ENCODE measurements at places on chromosomes 5 and 9.
A peak's percentile ranks its signal among the peaks of the same experiment; 100 is the strongest.

DNA sequence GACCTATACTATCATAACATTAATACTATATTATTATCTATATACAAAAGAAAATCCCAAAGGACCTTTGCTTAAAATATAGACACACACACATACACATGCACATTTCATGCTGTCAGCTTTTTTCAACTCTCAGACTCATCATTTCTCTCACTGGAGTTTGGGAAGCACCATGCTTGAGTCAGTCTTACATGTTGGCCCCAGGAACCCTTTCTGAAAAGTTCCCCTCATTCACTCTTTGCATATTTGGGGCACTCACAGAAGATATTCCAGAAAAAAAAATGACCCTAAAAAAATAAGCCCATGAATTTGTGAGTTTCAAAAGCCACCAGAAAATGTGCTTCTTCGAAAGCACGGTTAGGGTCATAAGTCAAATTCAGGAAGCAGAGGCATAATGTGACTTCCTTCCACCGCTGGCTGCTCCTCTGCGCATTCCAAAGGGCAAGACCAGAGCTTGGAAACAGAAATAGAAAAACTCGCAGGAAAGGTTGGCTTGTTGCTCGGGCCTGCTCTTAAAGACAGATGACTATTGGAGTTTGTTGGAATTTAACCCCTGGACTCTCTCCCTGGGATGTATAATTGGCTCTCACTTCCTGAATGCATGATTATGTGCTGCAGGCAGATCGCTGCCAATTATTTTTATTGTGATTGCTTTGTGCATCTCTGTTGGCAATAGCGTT, 129.7 kb upstream of the IQGAP2 start:
- no peak for DNase-seq

- no peak for DNase-seq
Observed at GRCh38 chr5:68353605-68354004, 138.0 kb downstream of the PIK3R1 start.

DNA sequence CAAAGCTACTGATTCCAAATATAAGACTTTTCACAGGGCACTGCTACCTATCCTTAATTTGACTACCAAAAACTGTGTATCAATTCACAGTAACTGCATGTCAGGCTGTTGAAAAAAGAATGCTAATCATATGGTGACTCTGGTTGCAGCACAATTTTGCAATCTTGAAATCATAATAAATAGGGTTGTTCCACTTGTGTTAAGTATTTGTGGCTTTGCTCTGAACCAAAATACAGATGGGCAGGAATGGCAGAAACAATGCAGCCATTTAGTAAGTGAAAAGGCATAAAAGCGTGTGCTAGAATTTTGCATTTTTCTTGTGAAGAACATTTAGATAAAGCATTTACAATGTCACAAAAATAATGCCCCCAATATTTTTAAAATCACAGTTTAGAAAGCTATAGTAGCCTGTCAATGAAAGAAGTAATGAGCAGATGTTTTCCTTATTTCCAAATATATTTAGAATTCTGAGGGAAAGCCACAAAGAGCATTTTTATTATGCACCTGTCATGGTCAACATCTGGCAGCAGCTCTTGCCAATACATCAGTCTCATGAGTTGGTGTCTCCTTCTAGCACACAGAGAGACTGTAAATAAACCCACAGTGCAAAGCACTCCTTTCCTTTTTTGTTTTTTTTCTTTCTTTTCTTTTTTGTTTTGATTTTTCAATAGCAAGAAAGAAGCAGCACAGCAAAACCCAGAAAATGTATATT, 54.8 kb upstream of the PAM start:
- no peak for DNase-seq

DNA sequence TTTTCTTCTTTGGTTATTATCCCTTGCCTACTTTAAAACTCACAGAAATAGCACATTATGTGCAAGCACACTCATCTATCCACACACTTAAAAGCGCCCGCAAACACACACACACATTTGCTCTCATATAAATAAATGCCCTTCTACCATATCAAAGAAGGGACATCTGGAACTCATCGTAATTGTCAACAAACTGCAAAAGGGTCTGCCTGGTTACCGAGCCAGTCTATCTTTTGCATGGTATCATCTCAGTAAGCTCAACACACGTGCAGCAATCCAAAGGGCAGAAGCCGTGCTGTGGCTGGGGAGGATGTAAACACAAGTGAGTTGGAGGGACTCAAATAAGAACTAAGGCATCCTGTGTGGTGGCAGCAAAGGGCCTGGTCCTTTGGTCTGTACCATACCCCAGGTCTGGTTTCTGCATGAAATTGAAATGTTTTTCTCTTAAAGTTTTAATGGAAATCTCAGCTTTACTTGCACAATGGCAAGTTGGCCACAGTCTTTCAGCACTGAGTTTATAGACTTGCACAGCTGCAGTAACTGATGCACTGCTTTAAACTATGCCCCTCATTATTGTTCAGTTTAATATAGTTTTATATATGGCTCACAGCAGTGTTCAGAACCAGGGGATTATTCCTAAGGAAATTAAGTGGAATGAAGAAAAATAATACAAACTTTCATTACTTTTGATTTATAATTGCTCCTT, 331.0 kb downstream of the ADAMTS6 start:
- no peak for DNase-seq

GRCh38 chr5:140286424-140286823, 16.5 kb downstream of the PFDN1 start:
- DNase-seq = no peak

DNA sequence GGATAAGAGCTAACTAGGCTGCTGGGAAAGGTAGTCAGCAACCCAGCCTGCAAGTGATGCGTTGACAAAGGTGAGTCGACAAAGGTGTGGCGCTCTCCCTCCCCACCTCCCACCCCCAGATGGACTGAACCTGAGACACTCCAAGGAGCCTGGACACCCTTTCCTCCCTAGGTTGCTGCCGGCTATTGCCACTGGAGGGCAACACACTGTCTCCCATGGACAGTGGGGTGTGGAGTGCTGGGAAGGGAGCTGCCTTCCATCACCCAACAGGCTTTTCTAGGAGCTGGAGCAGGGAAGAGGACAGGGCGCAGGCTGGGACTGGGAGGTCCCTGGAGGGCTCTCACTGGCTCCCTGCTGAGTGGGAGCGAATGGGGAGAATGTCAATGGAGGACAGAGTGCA, 75.4 kb upstream of the ARAP3 start:
- DNase-seq = no peak

- no peak for DNase-seq
Observed at GRCh38 chr9:34991607-34992375, 2.2 kb downstream of the DNAJB5 start.

DNA sequence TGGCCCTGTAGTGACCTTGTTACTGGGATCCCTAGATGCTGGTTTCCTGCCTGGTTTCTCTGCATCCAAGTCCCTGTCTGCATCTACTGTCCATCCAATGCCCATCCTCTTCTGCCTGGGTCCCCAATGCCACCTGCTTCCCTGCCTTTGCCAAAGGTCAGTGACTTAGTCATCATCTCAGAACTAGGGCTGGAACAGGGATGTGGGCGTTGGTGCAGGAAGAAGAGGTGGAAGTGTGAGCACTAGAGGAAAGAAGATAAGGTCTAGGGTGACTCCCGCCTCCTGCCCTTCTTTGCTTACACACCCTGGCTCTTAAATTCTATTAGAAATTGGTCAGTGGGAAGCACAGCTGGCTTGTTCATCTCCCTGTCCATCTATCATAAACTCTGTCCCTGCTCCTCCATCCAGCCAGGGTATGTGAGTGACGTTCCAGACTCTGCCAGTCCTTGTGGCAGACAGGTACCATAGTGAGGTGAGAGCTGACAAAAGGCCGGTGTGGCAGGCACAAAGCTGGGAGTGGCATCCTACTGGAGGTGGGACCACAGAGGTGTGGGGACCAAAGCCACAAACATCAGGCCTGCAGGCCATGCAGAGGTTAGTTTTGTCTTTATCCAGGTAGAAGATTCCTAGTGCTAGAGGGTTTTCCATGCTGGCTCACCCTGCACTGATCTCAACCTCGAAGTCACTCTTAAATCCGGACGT, 9.2 kb downstream of the PTPN3 start:
- no peak for DNase-seq

- peak; percentile 58 for DNase-seq
Observed at GRCh38 chr5:170552621-170553115, 48.8 kb downstream of the KCNIP1 start.

DNA sequence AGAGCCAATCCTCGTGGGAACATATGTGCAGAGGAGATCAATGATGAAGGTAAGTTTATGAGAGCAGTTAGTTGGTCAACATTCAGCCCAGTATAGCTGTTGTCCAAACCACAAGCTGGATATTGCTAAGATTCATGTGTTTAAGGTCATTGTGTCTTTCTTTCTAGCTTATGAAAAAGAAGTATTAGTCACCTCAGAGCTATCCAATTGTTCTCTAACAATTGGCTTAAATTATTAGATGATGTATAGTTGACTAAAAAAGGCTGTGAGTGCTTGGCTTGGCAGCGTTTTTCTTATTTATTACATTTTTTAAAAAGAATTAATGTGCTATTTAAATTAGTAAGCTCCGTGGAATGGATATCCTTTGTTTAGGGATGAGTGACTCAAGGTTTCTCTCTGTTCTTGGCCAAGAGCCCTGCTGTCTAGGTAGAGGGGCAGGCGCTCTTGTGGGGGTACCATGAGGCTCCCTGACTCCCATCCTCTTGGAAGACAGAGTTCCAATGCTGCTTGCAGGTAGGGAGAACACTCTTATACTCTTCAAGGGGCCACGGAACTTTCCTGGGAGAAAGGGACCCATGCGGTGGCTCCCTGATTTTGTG, 487.4 kb downstream of the IRX1 start:
- DNase-seq = no peak

- DNase-seq = no peak
Observed at GRCh38 chr9:119701651-119702050, 332.4 kb upstream of the BRINP1 start.

- no peak for DNase-seq
Observed at GRCh38 chr9:78932849-78933627, 636.1 kb downstream of the PSAT1 start.

DNA sequence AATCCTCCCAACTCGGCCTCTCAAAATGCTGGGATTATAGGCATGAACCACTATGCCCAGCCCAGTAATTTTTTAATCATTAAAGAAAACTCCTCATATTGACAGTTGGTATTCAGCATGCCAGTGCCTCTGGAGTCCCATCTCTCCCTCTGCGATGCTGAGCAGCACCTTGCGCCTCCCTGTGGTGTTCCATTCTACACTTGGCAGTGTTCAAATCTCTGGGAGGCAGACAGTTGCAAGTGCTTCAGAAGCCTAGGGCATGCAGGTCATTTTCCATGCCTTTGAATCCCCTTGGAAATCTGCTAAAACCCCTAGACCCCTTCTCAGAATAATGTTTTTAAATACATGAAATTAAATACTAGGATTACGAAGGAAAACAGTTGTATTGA, 41.3 kb downstream of the GARNL3 start:
- no peak for DNase-seq

DNA sequence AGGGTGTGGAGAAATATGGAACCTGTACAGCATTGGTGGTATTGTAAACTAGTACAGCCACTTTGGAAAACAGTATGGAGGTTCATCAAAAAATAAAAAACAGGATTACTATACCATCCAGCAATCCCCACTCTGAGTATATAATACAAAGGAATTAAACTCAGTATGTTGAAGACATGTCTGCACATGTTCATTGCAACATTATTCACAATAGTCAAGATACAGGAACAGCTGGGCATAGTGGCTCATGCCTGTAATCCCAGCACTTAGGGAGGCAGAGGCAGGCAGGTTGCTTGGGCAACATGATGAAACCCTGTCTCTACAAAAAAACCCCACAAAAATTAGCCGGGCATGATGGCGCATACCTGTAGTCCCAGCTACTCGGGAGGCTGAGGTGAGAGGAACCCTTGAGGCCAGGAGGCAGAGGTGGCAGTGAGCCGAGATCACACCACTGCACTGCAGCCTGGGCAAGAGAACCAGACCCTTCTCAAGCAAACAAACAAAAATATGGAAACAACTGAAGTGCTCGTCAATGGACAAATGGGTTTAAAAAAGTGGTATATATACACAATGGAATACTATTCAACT, 63.6 kb downstream of the TMEM174 start:
- DNase-seq = no peak

All from AG04449 (cell line).